GF-D8 (cell line): ENCODE measurements at places on chromosomes 7 and 10.

GRCh38 chr7:13949445-13949844 is 40.0 kb downstream of the ETV1 start:
- DNase-seq = no peak

- no peak for DNase-seq
Observed at GRCh38 chr7:16271355-16271915, 149.9 kb downstream of the CRPPA start.

- DNase-seq = peak; percentile 81
Observed at GRCh38 chr10:6151087-6151977, 51.4 kb upstream of the PFKFB3 start.

DNA sequence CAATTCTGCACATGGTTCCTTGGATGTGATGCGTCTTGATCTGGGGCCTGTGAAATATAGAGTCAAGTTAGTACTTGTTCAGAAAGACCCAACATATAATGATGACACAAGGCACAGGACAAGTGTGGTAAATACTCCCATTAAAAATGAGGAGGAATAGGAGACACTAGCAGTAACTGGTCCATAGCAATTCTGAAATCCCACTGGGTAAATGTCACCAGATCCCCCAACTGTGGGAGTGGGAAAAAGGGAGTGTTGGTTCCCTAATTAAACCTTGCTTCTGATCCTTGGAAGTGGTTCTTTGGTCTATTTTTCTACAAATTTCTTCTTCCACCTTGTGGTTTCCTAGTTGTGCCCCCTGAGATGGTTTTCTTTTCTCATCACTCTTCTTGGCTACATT is 62.5 kb upstream of the NRP1 start:
- DNase-seq = no peak

DNA sequence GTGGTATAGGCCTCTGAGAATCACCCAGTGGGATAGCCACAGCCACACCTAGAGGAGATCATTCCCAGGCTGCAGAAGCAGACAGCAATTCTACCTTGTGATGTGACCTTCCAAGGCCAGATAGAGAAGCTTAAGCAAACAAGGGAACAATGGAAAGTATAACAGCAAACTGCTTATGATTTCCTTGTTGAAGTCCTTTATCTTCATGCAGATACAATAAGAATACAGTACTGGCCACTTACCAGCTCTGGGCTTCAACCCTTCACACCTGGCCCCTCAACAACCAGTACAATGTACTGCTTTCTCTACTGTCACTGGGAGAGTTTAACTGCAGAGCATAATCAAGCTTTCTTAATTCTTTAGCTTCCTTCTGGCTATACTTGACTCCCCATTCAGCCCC is 22.6 kb upstream of the DDX50 start:
- no peak for DNase-seq

GRCh38 chr7:104980841-104981671 is 32.9 kb upstream of the KMT2E start:
- peak; percentile 32 for DNase-seq

GRCh38 chr10:119225083-119225658 is 17.8 kb downstream of the GRK5 start:
- DNase-seq = no peak

DNA sequence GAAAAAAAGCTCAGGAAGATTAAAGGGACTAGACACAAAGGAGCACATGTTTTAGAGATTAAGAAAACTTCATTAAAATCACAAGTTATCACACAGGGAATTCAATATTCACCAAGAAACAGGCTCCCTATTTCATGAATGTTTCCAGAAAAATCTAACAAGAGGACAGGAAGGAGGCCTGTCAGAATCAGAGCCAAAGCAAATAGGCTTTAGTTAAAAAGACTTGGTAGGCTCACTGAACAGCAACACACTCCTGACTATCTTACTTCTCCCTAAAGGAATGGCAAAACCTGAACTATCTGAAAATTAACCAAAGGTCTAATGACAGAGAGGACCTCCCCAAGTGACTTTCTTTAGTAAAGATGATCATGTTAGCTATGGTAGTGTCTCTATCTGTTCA is 188.3 kb upstream of the MEOX2 start:
- DNase-seq = no peak

DNA sequence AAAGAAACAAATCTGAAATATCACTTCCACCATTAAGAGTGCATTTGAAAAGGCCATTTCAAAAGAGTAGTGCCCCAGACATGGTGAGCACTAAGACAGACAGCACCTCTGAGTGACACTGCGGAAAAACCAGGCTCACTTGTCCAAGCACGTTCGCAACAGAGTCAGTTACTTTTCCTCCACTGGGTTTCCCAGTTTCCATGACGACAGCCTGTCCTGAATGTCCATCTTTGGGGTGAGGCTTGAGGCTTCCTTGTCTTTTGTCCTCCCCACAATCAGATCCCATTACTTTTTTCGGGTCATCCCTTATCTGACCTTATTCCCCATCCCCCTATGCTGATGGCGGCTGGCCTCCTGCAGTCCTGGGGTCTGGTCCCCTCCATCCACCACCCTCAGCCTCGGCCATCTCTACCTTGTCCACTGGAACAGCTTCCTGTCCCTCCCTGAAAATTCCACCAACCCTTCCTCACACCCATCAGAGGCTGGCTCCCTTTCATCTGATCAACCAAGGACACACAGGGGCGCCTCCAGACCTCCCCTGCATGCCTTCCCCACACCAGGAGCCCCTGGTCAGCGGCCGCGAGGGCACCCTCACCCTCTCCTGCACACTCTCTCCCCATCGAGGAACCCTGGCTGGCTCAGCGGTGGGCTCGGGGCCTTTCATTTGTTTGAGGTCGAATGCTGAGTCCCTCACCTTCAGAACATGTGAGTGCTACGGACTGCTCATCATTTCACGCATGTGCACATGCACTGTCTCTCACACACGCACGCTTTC is 363.6 kb downstream of the DNAJB6 start:
- DNase-seq = no peak

DNA sequence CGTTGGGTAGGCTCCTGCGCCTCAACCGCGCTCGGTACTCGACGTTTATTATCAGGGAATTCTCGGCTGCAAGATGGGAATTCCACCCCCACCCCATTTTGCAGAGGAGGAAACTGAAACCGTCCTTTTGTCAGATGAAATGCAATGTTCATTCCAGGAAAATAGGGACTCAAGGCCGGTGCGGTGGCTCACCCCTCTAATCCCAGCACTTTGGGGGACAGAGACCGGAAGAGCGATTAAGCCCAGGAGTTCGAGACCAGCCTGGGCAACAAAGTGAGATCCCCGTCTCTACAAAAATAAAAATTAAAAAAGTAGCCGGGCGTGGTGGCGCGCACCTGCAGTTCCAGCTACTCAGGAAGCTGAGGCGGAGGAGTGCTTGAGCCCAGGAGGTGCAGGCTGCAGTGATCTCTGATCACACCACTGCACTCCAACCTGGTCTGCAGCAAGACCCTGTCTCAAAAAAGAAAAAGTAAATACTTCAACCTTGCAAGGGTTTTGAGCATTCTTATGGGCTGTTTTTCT is 720 bp upstream of the RFC2 start:
- peak; percentile 70 for DNase-seq
